Erythroblast (primary cell): ENCODE measurements at places on chromosomes 6 and 20.

DNA sequence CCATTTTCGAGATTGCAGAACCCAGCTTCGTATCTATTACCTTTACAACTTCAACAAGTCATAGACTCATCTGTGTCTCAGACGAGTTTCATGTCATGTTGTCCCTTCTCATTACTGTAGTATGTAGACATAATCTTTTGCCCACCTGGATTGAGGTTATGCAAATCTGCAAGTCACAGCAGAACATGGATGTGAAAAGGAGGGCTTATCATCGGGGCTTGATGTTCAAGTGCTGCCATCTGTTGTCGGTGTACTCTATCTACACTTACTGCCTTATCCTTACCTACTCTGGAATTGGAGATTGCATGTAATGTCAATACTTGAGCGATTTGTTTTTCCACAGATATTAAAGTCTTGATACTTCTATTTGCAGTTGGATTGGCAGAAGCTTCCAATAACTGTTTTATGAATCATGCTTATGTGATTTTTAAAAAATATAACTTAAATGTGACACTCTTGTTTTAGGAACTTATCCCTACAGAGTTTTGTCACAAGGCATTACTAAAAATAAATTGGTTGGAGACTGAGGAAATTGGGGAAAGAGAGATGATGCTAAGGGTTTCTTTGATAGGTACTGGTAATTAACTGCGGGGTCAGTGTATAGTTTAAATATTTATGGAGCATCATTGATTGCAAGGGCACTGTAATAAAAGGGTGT is 3.0 kb upstream of the GOPC start:
- peak; percentile 83 for DNase-seq

GRCh38 chr20:63624486-63624885 is 2.4 kb downstream of the GMEB2 start:
- DNase-seq = peak; percentile 28

- DNase-seq = no peak
Observed at GRCh38 chr20:9348316-9348715, 166.1 kb upstream of the LAMP5 start.

GRCh38 chr6:138787138-138787537 is 8.7 kb upstream of the ECT2L start:
- no peak for DNase-seq

DNA sequence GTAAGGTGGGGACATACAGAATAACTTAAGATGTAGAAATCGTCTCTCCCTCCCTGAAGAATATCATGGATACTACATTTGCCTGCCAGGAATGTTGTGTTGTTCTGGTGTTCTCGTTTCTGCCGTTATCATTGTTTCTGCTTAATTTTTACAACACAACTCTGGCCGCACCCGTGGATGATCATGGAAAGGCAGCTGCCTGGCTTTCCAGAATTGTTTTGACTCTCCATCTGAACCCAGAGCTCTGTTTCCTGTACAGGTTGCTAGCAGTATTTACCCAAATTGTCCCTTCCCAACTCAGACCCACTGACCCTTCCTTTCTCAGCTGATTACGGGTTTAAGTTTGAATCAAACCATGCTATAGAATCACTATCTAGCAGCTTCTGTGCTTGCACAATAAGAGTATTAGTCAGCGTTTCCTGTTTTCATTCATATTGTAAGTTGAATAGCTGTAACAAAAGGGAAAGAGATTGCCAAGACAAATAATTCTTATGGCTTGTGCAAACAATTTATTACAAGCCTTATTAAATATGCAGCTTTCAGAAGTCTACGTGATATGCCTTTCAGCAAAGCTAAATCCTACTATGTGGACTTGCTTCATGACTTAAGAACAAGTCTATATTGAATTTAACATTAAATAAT is 139.0 kb downstream of the MTHFD1L start:
- no peak for DNase-seq

DNA sequence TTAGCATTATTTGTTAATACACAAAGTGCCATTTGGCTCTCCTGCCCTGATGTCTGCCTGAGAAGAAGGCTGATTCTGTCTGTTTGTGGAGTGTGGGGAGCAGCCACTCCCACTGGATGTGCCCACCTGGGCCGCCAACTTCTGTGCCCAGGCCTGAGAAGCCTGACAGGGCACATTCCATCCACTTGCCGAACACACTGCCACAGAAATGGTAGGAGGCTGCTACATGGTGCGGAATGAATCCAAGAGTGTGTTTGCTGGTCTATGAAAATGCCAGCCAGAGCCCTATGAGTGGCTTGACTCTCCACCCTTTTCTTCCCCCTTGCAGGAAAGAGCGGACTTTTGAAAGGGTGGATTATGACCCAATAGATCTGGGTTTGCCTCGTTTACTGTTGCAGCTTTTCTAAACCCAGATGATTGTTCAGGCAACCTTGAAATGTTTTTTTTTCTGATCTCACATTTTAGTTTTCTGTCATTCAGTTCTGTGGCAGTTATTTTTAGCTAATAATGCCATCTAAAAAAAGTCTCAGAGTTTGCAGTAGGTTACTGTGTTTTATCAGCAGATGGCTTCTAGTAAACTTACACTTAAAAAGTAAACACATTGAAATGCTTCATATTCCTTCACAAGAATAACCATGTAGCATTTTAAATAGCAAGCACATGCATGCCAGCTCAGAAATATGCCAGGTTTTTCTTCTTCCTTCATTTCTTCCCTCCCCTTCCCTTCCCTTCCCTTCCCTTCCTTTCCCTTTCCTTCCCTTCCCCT is 196.5 kb downstream of the SLC35F1 start:
- no peak for DNase-seq

- DNase-seq = peak; percentile 24
Observed at GRCh38 chr6:69866351-69866769, at the start of gene COL19A1. Gene COL19A1, plus strand, starts transcription at chr6:69866556. Its CDS starts 13,012 bp downstream, at chr6:69879568.

GRCh38 chr6:12324748-12325147 is 34.6 kb downstream of the EDN1 start:
- DNase-seq = no peak

DNA sequence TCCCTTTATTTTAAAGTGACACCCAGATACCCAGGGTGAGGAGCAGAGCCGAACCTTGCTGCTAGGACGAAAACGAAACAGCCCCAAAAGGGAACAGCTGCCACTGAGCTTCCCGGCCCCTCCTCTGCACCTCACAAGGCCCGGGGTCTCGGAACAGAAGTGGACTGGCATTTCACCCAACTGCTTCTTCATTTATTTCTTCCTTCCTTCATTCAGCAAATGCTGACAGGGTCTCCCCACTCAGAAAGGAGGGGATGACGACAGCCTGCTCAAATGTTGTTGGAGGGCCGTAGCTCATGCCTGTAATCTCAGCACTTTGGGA is 220.3 kb downstream of the PREX1 start:
- DNase-seq = no peak

- no peak for DNase-seq
Observed at GRCh38 chr6:43318011-43318410, 9.4 kb upstream of the CRIP3 start.

- no peak for DNase-seq
Observed at GRCh38 chr20:47989957-47990356, 204.7 kb upstream of the SULF2 start.

DNA sequence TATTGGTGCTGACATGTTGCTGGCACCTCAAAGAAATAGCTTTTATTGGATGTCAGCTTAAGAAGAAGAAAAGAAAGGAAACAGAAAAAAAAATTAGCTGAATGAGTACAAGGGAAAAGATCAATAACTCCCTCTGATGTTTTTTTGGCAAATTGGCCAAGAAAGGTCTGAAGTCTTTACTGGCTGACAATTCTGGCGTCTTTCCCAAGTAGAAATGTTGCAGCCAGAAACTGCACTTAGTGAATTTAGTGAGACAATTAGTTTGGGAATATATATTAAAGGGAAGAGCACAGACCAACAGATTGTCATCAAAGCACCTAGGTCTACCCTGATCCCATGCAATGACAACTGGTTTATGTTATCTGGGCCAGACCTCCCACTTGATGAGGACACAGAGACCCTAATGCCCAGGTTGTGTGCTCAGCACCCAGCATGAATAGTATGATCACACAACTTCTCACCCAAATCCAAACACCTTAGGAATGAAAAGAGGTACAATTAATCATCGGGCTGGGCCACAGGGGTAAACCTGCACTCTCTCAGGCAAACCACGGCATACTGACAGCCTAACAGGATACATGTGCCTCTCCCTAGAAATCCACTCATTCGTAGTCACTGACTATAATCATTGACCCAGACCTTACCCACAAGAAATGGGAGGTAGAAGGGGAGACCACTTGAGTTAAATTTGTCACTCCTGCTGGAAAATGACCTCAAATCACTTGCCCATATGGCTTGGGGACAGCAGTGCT is 612.3 kb upstream of the ARID1B start:
- no peak for DNase-seq

- no peak for DNase-seq
Observed at GRCh38 chr6:21151119-21151518, 442.4 kb upstream of the SOX4 start.

DNA sequence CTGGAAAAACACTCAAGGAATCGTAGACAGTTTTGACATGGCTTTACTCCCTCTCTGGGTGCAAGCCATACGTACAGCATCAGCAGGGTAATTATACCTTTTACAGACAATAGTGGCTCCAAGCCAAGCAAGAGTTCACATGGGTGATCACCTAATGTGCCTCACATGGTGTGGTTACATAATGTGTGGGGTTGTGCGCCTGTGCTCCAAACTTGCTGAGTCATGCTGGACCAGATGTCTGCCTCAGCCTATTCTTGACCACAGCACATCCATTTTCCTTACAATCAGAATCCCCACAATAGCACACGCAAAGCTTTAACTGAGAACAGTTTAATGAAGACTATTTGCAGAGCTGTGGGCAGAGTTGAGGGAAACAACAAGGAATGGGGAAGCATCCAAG is 74.5 kb downstream of the ALDH8A1 start:
- DNase-seq = peak; percentile 15

GRCh38 chr6:42279144-42279781 is 61.6 kb upstream of the MRPS10 start:
- no peak for DNase-seq

- peak; percentile 72 for DNase-seq
Observed at GRCh38 chr6:113909224-113909856, 52.2 kb downstream of the MARCKS start.

DNA sequence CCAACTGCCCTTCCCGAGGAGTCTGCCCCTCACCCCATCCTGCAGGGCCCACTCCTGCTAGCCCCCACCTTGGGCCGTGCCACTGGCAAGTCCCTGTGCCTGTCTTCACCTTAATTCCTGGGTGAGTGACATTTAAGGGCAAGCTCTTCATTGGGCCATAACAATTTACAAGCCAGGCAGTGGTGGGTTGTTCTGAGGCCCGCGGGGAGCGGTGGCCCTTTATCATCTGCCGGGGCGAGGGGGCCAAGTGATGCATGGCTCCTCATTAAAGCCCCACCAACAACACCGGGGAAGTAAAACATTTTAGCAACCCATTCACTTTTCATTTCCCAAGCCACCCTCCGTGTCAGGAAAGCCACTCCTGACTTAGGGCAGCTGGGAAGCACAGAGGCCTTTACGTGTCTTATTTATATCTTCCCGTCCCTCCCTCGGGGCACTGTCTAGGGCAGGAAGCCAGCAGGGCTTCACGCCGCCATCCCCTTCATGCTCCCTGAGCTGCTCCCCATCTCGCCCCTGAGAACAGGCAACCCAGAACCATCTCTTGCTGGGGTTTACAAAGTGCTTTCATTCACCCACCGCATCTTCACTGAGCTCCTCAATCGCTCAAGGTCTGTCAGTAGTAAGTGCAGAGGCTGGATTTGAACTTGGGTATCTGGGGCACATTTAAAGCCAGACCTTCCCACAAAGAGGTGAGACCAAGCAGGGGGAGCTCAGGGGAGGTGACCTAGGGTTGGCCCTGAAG is 55.5 kb upstream of the CCDC167 start:
- DNase-seq = no peak

- DNase-seq = no peak
Observed at GRCh38 chr6:160979061-160979708, 12.4 kb upstream of the MAP3K4 start.

GRCh38 chr20:56348746-56349145 is 10.0 kb upstream of the FAM210B start:
- DNase-seq = no peak

GRCh38 chr20:39135885-39136544 is 173.9 kb downstream of the DHX35 start:
- no peak for DNase-seq

DNA sequence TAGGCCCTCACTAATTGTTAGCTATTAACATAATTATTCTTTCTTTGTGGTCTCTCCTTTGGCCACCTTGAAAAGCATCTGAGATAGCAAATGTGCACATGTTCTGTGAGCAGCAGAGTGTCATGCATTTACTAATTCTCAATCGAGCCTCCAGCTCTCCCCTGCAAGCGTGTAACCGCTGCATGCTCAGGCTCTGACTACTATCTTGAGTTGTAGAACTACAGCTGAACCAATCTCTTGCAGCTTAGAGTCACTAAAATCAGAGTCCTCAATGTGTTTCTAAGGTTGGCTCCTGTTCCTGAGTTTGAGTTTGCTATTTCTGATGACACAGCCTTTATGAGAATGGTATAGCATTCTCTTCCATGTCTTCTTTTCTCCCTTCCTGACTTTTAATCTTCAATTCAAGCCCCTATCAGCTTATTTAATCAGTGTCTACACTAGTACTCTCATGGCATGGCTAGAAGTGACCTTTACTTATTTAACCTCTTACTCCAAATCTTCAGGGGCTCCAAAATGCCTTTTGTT is 65.5 kb downstream of the PPP1R3G start:
- DNase-seq = no peak

GRCh38 chr6:125154761-125155135 is 1.2 kb downstream of the TPD52L1 start:
- DNase-seq = peak; percentile 42

DNA sequence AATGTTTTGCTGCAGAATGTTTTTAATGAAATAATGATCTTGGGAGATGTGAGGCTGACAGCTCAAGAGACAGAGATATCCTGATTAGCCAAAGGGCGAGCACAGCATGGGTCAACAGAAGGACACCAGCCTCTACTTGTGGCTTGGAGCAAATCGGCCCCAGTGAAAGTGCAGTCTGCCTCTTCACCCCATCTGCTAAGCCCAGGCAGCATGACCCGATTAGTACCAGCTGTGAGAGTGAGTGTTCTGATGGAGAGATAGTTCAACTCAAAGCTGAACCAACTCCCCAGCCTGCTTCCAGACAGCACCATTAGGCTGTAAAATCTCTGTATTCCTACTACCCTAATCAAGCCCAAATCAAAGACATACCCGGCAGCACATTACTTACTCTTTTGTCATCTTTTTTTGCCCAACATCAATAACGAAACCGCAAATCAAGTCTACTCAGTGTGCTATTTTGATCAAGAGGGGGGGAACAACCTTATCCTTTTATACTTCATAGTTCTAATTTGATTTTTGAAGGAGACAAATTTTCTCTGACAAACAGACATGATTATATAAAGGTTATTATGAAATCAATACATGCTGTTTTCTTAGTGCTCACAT is 514.1 kb upstream of the NRSN1 start:
- no peak for DNase-seq

DNA sequence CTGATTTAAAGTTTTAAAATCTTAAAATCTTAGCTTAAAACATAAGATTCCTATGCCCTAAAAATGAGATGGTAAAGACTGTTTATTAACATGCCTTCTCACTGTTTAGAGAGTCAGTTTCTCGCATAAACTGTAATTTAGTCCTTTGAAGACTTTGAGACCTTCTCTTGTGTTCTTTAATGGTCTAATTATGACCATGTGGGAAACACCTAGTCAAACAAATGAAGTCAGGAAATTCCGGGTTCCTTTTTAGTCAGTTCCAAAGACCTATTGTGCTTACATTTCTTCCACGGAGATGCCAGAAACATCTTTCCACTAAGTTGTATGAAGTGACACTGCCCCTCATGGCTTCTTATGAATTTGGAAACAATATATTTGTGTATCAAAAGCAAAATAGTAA is 64.2 kb upstream of the KIF25 start:
- DNase-seq = no peak

GRCh38 chr6:132548746-132549463 is 3.6 kb upstream of the TAAR8 start:
- DNase-seq = no peak

- no peak for DNase-seq
Observed at GRCh38 chr6:106882601-106883518, 91.7 kb downstream of the CD24 start.
